RWPE2 (cell line): ENCODE measurements at places on chromosomes 4 and X.

- no peaks in the 10 kb centered on the region for H3K36me3 ChIP-seq
- H3K27ac ChIP-seq: no peak overlapping the region
- no peak overlapping the region for H3K4me3 ChIP-seq
- no peaks in the 10 kb centered on the region for H3K27me3 ChIP-seq
- DNase-seq: no peak
These were observed 1.1 kb upstream of the SHROOM4 start for GRCh38 chrX:50815120-50815519.

GRCh38 chrX:9466124-9466495, 1.3 kb downstream of the TBL1X start:
- H3K36me3 ChIP-seq: no peaks in the 10 kb centered on the region
- DNase-seq: no peak
- no peaks in the 10 kb centered on the region for H3K27me3 ChIP-seq
- H3K27ac ChIP-seq: no peak overlapping the region

DNA sequence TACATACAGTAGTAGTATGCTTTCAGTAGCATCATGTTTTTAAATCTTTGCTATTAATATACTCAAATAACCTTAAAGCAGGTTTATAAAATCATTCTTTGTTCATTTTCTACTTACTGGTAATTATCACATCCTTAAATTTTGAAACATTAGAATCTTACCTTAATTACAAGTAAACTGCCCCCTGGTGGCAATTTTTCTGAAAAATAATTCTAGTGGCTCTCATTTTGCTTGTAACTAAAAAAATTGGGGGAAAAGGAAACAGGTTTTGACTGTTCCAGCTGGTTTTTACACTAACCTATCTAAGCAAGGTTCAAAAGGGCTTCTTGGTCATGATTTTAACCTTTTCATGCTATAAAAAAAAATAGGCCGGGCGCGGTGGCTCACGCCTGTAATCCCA, 18.5 kb upstream of the DCAF4L1 start:
- H3K27ac ChIP-seq: no peak overlapping the region
- no peaks in the 10 kb centered on the region for H3K4me1 ChIP-seq
- H3K27me3 ChIP-seq: no peaks in the 10 kb centered on the region
- no peak for DNase-seq

GRCh38 chr4:74967324-74967723, 34.4 kb downstream of the PARM1 start:
- H3K4me1 ChIP-seq: no peaks in the 10 kb centered on the region
- H3K27me3 ChIP-seq: no peaks in the 10 kb centered on the region
- H3K36me3 ChIP-seq: no peaks in the 10 kb centered on the region
- H3K4me3 ChIP-seq: no peak overlapping the region
- H3K27ac ChIP-seq: no peak overlapping the region

- peaks cover 35% of the 10 kb centered on the region for H3K4me1 ChIP-seq
- H3K36me3 ChIP-seq: no peaks in the 10 kb centered on the region
- no peak overlapping the region for H3K4me3 ChIP-seq
- no peak for DNase-seq
- H3K27me3 ChIP-seq: no peaks in the 10 kb centered on the region
- peak overlapping the region; percentile 76 for H3K27ac ChIP-seq
These were observed 167.4 kb downstream of the COL4A6 start for GRCh38 chrX:108270739-108271396.

DNA sequence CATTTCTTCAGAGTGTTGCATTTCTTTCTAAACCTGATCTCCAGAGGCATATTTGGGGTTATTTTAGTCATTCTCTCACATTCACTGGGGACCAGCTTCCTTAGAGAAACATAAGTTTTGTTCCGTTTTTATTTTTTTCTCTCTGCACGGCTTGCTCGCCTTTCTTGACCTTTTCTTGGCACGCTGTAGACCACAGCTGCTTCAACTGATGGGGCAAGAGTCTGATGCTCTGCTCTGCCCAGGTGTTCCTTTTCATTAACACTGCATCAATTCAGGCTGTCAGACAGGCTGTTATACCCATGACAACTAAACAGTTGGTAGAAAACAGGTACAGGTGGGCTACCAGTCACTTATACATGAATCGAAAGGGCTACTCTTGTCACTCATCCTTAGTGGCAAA, 682.2 kb upstream of the DIAPH2 start:
- H3K4me1 ChIP-seq: peaks cover 6% of the 10 kb centered on the region
- no peaks in the 10 kb centered on the region for H3K36me3 ChIP-seq
- no peak overlapping the region for H3K4me3 ChIP-seq
- no peaks in the 10 kb centered on the region for H3K27me3 ChIP-seq
- no peak for DNase-seq
- H3K27ac ChIP-seq: no peak overlapping the region

DNA sequence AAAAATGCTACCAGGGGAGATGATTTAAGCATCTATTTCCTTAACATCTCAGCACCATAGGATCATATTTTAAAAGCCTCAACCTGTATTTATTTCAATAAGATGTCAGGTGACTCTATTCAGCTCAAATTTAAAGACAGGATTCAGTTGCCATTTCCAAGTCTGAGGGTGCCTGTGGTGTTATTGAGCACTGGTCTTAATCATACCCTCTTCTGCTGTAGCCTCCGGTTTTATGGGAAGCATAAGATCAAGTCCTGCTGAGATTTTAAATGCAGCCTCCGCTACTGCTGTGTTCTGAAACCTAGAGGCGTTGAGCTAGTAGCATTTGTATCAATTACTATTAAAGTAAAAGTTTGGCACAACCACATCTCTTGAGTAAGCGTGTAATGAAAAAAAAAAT, 185.7 kb upstream of the NWD2 start:
- H3K27ac ChIP-seq: no peak overlapping the region
- H3K4me3 ChIP-seq: no peak overlapping the region
- DNase-seq: no peak
- H3K36me3 ChIP-seq: no peaks in the 10 kb centered on the region
- no peaks in the 10 kb centered on the region for H3K4me1 ChIP-seq
- no peaks in the 10 kb centered on the region for H3K27me3 ChIP-seq

- no peak for DNase-seq
- H3K27me3 ChIP-seq: no peaks in the 10 kb centered on the region
- no peaks in the 10 kb centered on the region for H3K36me3 ChIP-seq
These were observed 898.2 kb upstream of the AGA start for GRCh38 chr4:178340468-178340867.

DNA sequence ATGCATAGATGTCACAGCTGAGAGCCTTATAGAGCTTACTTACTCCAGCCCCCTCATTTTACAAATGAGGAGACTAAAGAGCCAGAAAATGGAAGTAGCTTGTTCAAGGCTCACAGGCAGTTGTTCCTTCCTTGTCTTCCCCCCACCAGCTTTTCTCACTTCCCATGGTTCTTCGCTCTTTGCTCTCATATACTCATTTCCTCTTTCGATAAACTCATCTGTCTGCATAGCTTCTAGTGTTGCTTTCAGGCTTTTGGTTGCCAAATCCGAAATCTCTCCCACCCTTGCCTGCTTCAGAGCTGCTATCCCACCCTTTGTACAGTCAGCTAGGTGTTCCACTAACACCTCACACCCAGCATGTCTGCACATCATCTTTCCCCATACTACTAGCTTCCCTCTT, 25.0 kb upstream of the GJB1 start:
- no peak overlapping the region for H3K27ac ChIP-seq
- no peak for DNase-seq
- no peak overlapping the region for H3K4me3 ChIP-seq
- no peaks in the 10 kb centered on the region for H3K36me3 ChIP-seq
- H3K27me3 ChIP-seq: no peaks in the 10 kb centered on the region

- no peaks in the 10 kb centered on the region for H3K36me3 ChIP-seq
- no peak overlapping the region for H3K27ac ChIP-seq
- no peak overlapping the region for H3K4me3 ChIP-seq
- DNase-seq: no peak
- H3K27me3 ChIP-seq: no peaks in the 10 kb centered on the region
These were observed 48.8 kb upstream of the CCSER1 start for GRCh38 chr4:90078440-90078839.

DNA sequence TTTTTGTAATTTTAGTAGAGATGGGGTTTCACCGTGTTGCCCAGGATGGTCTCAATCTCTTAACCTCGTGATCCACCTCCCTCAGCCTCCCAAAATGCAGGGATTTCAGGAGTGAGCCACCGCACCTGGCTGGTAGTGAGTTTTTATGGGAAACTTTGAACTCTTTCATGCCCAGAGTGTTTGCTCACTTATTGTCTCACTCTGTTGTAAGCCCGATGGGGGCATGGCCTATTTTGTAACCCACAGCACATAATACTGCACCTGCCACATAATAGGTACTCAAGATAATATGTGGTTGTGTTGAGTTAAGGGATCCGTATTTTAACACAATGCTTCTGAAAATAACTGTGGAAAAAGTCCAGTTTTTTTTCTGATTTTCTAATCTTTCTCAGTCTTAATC, 109.6 kb upstream of the GIMD1 start:
- no peak overlapping the region for H3K27ac ChIP-seq
- DNase-seq: no peak
- no peaks in the 10 kb centered on the region for H3K4me1 ChIP-seq
- no peaks in the 10 kb centered on the region for H3K36me3 ChIP-seq
- no peaks in the 10 kb centered on the region for H3K27me3 ChIP-seq

- H3K4me3 ChIP-seq: no peak overlapping the region
- no peak overlapping the region for H3K27ac ChIP-seq
- no peaks in the 10 kb centered on the region for H3K4me1 ChIP-seq
- no peaks in the 10 kb centered on the region for H3K27me3 ChIP-seq
- DNase-seq: no peak
- no peaks in the 10 kb centered on the region for H3K36me3 ChIP-seq
These were observed 107.1 kb upstream of the INTU start for GRCh38 chr4:127525608-127526007.

GRCh38 chrX:39431893-39432292, 630.6 kb downstream of the MID1IP1 start:
- H3K27ac ChIP-seq: no peak overlapping the region
- H3K4me3 ChIP-seq: no peak overlapping the region
- no peaks in the 10 kb centered on the region for H3K4me1 ChIP-seq
- no peaks in the 10 kb centered on the region for H3K36me3 ChIP-seq

- DNase-seq: no peak
- no peaks in the 10 kb centered on the region for H3K4me1 ChIP-seq
- H3K27me3 ChIP-seq: no peaks in the 10 kb centered on the region
These were observed 134.8 kb upstream of the NWD2 start for GRCh38 chr4:37109756-37110155.

DNA sequence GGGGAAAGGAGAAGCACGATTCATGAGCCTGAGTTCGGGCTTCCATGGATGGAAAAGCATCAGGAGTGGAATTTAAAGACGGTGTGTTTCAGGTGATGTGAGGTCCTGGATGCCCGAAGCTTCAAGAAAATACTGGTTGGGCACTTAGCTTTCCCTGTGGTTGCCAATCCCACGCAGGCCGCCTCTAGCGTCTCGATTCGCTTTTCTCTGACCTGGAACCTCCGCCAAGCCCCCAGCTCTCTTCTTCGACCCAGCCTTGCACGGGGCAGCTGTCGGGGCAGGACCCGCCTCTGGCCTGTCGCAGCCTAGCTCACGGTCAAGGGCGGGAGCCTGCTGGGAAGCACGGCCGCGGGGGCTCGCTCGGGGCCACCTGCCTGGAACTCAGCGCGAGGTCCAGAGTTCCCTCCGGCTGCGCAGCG, 308 bp upstream of the TLR2 start:
- H3K4me3 ChIP-seq: peak overlapping the region; percentile 42
- no peaks in the 10 kb centered on the region for H3K36me3 ChIP-seq
- no peaks in the 10 kb centered on the region for H3K4me1 ChIP-seq
- no peak for DNase-seq
- H3K27ac ChIP-seq: no peak overlapping the region
- H3K27me3 ChIP-seq: no peaks in the 10 kb centered on the region

DNA sequence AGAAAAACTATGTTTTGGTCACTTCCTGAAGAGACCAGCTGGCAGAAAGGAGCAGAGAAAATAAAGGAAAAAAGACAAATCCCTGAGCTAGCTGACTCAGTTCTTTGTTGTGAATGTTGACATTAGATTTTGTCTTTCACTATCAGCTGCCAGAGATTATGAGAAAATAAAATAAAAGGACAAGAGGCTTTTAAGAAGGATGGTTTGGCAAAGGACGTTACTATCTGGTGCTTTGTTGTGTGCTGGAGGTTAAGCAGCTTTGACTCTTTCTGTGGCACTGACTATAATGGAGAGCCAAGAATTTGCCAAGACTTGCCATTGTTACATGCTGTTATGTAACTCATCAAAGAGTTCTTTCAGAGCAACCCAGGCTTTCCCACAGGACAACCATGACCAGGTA, 12.1 kb downstream of the ASB5 start:
- no peaks in the 10 kb centered on the region for H3K36me3 ChIP-seq
- H3K4me1 ChIP-seq: peaks cover 14% of the 10 kb centered on the region
- H3K27ac ChIP-seq: no peak overlapping the region
- H3K4me3 ChIP-seq: no peak overlapping the region
- H3K27me3 ChIP-seq: no peaks in the 10 kb centered on the region

- H3K27me3 ChIP-seq: no peaks in the 10 kb centered on the region
- H3K4me3 ChIP-seq: no peak overlapping the region
- no peak overlapping the region for H3K27ac ChIP-seq
- DNase-seq: no peak
These were observed 33.3 kb downstream of the HMGN5 start for GRCh38 chrX:81168391-81168790.

DNA sequence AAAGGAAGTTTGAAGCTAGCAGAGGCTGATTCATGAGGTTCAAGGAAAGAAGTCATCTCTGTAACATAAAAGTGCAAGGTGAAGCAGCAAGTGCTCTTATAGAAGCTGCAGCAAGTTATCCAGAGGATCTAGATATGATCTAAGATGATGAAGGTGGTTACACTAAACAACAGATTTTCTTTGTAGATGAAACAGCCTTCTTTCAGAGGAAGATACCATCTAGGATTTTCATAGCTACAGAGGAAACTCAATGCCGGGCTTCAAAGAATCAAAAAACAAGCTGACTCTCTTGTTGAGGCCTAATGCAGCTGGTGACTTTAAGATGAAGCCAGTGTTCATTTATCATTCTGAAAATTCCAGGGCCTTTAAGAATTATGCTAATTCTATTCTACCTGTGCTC, 28.8 kb downstream of the NR0B1 start:
- H3K27me3 ChIP-seq: no peaks in the 10 kb centered on the region
- no peak overlapping the region for H3K27ac ChIP-seq
- H3K4me1 ChIP-seq: peaks cover 19% of the 10 kb centered on the region
- no peaks in the 10 kb centered on the region for H3K36me3 ChIP-seq

DNA sequence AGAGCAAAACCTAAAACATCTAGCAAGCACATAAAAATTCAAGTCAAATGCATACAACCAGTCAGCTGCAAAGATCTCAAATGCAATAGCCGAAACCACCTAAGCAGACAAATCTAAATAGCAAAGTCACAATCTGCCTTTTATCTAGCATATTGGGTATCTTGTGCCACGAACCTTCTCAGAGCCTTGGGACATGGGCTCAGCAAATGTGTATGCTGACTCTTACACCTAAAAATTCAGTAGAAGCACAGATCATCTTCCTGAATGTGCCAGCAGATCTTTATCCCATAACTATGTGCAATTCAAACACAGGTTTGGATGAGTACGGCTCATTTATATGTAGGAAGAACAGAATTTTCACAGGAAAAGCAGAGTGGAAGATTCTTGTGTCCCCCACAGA, 492.1 kb downstream of the INPP4B start:
- no peak overlapping the region for H3K4me3 ChIP-seq
- no peaks in the 10 kb centered on the region for H3K27me3 ChIP-seq
- H3K4me1 ChIP-seq: peaks cover 65% of the 10 kb centered on the region
- no peak for DNase-seq
